IPS-NIHi11 (cell line): ENCODE measurements at places on chromosomes 1 and 21.

- no peak for DNase-seq
These were observed 40.0 kb downstream of the L1TD1 start for GRCh38 chr1:62234688-62235087.

DNA sequence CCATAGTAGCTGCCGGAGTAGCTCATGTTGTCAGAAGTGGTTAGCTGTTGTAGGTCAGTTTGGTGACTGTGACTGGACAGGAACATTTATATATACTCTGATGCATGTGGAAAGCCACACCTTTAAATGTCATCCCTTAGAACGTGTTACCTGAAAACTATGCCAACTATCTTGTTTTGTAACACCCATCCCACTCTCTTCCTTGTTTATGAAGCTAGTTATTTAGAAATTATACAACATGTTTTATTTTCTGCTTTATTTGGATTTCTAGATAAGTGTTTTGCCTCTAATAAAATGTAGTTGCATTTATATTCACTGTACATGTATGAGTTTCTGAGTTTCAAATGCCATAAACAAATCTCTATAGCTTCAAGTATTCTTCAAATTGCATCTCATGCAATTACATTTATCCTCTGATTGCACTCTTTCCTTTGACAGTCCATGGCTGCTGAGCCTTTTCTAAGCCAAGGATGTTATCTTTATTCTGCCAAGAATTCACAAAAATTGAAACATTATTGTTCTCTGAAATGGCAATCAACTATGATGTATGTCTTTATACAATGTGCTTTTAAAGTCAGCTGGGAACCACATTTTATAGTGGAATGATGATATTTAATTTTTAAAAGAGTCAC is at the start of gene KRTAP19-7:
TSS of gene KRTAP19-7 (minus strand) at position 51 of the 632 bp plus-strand sequence. CDS start at position 26, 25 bp downstream.
- DNase-seq, result no peak

- DNase-seq, result no peak
These were observed 145.2 kb downstream of the ADSS2 start for GRCh38 chr1:244306544-244306943.

GRCh38 chr1:35111106-35111505 is 31.9 kb downstream of the ZMYM1 start:
- DNase-seq, result no peak

DNA sequence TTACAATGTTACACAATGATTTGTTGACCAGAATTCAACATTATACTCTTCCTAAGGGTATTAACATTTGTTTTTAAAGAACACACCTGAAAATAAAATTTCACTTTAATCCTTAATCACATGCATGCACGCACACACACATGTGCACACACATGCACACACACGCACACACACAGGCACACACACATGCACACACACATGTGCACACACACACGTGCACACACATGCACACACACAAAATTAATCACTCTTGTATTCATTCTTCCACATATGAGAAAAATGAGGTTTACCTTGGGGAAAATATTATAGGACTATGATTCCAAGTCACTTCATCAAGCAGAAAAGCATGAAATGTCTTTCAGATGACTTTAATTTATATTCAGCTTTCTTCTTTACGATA is 331.8 kb upstream of the PLD5 start:
- DNase-seq, result no peak

DNA sequence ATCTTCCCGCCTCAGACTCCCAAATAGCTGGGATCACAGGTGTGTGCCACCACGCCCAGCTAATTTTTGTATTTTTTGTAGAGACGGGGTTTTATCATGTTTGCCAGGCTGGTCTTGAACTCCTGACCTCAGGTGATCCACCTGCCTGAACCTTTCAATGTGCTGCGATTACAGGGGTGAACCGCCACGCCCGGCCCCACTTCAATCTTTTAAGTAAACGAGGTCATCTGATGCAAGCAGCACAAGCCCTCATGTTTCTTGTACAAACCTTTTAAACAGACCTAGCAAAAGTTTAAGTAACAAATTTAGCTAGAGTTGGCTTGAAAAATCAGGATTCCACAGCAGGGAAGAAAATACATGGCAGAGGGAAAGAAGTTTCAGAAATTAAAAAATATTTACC is 21.2 kb upstream of the USP1 start:
- DNase-seq, result no peak

GRCh38 chr21:42649122-42650032 is 4.0 kb upstream of the PDE9A start:
- DNase-seq, result no peak

DNA sequence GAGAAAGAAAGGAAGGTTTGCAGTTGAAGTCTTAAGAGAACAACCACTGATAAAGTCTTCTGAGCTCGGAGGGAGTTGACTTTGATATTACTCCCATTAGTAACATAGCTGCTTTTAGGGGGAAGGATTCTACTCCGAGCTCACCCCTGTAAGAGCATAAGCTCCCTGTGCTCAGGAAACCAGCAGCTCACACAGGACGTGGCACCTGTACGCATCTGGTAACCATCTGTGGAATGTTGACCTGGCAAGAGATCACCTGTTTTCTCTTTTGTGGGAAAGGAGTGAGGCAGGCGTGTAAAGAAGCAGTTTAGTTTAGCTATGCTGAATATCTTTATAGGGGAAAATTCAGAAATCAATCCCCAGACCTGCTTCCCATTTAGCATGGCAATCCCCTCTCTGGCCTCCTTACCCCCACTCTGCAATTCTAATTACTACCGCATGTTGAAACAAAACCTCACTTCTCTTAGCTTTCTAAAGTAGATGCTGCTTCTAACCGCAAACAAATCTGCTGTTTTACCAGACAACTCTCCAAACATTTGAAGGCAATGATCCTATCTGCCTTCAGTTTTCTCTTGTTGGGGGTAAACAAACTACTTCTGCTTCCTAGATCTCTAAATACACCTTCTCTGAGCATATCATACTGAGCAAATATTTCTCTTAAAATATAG is 121.8 kb upstream of the KCNK1 start:
- DNase-seq, result no peak

DNA sequence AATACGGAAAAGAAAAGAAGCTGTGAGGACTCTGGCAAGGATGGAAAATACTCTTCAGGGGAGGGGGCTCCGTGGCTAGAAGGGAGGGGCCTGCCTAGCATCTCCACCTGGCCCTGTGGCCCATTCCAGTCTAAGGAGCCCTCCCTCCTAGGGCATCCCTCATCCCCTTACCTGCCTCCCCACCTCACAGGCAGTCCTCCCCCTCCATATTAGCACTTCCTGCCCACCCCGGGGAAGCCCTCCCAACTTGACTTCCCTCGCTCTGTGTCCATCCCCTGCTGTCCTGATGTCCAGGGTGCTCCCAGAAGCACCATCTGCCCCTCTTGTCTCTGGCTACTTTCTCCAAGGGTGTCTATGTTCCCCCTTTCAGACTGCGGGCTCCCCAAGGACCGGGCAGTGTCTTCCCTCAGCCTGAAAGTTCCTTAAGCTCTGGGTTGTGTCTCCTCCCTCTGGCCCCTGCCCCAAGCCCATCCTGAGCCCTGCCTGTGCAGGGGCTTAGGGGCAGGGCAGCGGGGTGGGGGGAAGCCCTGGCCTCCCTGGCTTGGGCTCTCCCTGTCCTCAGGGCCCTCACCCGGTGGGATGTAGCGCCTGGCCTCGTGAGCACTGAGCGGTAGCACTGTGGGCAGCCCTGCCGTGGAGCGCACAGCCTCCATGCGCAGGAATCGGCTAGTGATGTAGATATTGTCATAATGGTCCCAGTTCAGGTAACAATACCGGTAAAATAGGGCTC is 3.9 kb downstream of the DCST2 start:
- DNase-seq, result no peak

- no peak for DNase-seq
These were observed 74.5 kb downstream of the ENAH start for GRCh38 chr1:225578251-225578977.

GRCh38 chr1:160767395-160768294 is 28.3 kb upstream of the LY9 start:
- DNase-seq, result no peak

GRCh38 chr1:192053531-192053971 is 104.7 kb upstream of the RGS18 start:
- DNase-seq, result no peak

- DNase-seq, result peak; percentile 29
These were observed 1.5 kb downstream of the HIPK1 start for GRCh38 chr1:113930499-113931161.

GRCh38 chr1:219576931-219577730 is 35.8 kb downstream of the ZC3H11B start:
- DNase-seq, result no peak

GRCh38 chr1:216600730-216601609 is 122.3 kb downstream of the ESRRG start:
- DNase-seq, result peak; percentile 73

DNA sequence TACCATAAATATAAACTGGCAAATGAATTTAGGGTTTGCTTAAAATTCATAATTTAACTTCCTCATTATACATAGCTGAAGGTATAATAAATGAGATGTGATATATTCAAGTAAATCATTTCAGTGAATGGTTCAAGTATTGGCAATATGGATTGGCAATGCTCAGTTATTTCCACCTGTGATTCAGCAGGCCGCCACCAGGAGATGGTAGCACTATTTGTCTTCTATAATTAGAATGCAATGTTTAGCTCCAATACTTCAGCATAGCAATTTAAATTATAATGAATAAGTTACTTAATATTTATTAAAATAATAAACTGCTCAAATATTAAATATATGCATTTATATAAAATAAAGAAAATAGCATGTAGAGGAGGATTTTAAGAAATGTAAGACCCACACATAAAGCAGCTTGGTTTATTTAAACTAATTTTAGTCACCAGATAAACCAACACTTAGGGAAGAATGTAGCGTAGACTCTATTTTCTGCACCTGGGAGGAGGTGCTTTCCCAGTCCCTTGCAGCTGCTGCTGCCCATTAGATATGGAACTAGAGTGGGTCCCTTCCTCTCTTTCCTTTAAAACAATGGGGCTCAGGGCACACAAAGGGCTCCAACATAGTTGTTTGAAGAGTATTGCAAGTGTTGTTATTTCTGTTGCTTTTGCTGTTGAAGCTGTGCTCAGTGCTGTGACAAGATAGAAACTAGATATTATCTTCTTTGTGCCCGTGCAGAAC is 62.1 kb downstream of the PLPPR4 start:
- DNase-seq, result peak; percentile 14

DNA sequence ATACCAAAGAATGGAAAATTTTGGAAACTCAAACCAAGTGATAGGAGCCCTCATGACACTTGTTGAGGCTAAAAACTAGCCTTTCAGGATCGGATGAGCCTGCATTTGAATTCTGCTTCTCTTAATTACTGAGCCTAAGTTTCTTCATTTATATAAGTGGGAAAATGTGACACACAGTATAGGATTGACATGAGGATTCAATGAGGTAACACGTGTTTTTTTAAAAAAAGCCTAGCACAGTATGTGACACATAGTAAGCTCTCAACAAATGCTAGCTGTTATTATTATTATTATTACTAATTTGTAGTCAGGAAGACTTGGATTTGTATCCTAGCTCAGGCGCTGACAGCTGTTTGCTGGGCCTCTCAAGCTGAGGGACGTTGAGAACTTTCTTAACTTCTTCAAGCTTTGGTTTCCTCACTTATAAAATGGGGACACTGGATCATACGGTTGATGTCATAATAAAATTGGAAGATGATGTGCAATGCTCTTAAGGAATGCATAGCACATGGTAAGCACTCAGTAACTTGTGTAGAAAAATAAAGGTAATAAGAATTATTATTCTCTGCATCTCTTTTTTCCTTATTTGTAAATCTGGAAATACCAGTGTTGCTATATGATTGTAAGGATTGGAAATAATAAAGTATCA is 55.4 kb upstream of the JUN start:
- no peak for DNase-seq
